NAMALWA (cell line): ENCODE measurements at places on chromosomes 13 and 19.

DNA sequence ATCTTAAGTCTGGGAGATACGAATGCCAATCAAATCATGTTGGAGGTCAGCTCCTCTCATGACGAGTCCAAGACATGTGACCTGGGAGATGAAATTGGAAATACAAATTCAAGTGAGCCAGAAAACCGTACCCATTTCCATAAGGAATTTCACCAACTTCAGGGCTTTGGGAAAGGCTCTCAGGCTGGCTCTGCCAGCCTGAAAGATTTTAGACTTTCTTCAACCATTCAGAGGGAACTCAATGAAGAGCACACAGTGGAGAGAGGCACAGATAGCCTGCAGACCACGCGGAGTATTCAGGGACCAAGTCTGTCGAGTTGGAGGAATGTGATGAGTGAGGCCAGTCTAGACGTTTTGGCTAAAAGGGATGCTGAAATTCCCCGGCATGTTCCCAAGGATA is 204.6 kb downstream of the MTUS2 start:
- DNase-seq: no peak

- no peak for DNase-seq
Observed at GRCh38 chr13:24684600-24684998, 4.4 kb downstream of the ATP12A start.

- no peak for DNase-seq
Observed at GRCh38 chr13:19590423-19590822, 29.1 kb upstream of the TPTE2 start.

- DNase-seq: peak; percentile 33
Observed at GRCh38 chr19:55339889-55340783, 460 bp downstream of the KMT5C start.

DNA sequence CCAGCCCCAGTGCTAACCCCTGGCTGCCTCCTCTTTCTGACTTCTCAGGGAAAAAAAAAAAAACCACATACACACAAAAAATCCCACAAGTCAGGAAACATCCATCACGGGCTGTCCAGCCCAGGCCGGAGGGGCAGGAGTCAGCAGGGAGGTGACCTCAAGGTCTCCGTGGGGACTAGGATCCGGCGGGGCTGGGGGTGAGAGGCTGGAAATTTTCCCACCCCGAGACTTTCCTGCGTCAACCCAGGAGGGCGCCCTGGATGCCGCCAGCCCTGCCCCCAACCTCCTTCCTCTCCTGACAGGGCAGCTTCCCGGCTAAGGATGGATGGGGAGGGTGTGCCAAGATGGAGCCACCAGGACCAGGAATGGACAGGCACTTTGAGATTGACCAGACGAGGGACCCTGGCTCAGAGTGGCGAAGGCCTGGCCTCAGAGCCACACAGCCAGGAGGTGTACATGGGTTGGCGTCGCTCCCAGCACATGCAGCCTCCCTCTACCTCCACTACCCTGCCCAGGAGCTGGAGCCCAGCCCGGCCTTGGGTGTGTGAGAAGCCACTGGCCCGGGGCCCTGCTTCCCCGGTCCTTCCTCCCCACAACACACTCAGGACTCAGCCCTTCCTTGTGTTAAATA is 33.3 kb downstream of the BLOC1S3 start:
- DNase-seq: no peak

DNA sequence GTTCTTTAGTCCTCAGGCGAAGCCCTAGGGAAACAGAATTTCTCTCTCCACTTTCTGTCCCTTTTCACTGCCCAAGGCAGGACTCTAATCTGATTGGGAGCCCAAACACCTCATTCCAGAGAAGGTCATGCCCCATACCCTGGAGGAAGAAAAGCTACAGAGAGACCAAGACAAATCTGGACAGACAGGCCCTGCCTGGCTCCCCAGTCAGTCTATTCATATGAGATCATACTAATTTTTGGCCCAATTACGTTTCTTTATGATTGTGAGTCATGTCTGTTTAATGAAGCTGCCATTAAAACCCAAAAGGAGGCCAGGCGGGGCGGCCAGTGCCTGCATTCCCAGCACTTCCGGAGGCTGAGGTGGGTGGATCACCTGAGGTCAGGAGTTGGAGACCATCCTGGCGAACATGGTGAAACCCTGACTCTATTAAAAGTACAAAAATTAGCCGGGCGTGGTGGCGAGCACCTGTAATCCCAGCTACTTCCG is 3.3 kb upstream of the AP3D1 start:
- no peak for DNase-seq

DNA sequence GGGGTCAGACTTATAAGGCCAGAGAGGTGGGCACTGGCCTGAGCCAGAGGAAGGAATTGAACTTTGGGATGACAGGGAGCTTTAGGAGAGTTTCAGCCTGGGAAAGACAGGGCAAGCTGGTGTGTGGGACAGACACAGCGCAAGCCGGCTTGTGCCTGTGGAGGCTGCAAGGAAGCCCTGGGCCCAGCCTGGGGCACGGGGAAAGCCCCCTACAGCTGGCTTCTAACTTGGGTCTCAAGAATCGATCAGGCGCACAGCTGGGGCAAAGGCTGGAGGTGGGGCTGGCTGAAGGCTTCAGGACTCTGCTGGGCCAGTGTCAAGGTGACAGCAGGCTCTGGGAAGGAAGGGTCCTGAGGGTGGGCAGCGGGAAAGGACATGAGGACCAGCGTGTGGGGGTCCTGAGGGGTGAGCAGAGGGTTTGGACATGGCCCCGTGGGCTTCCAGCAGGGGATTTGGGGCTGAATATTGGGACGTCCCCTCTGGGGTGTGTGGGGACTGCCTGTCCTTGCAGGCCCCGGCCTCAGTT is 3.0 kb downstream of the PTOV1 start:
- DNase-seq: peak; percentile 34

GRCh38 chr19:33343859-33344572 is 29.5 kb upstream of the CEBPG start:
- DNase-seq: no peak
